ENCODE measurements at places on chromosomes 4 and X. TPM values are rescaled to one million over a fixed set of nuclear protein-coding genes. Genes with fewer than 3 reads are reported as not detected.

- no peak for DNase-seq
- H3K4me1 ChIP-seq = no peaks in the 10 kb centered on the region
- no peak overlapping the region for H3K27ac ChIP-seq
- H3K27me3 ChIP-seq = peaks cover 19% of the 10 kb centered on the region
- H3K4me3 ChIP-seq = no peak overlapping the region
Observed at GRCh38 chr4:11669156-11669555, 240.5 kb upstream of the HS3ST1 start.

- no peaks in the 10 kb centered on the region for H3K4me1 ChIP-seq
- no peak for DNase-seq
- no peak overlapping the region for H3K4me3 ChIP-seq
- no peak overlapping the region for H3K27ac ChIP-seq
Observed at GRCh38 chrX:413322-414201, 26.9 kb upstream of the PPP2R3B start.

DNA sequence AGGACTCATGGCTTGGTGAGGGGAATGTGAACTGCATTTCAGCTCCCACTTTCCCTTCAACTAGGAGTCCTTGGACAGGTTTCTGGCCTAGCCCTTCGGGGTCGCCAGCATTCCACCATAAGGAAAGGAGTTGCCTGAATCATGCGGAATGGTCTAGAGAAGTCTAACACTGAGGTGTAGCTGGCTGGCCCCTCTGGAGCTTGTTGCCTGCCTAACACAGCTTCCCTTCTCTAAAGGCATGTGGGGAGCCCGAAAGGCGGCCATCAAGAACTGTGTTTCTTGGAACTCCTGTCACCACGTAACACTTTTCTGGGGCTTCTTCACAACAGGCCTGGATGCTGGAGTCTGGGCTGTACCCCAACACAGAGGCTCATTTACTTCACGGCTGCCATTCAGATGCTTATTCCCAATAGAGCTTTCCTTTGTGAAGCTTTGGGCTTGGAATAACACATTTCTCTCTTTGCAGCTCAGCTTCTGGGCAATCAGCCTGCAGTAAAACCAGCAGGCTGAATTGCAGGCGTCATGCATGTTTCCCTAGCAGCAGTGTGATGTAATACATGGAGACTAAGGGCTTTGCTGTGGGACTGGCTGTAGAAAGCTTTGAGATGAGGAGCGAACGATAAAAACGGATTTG is 5.4 kb downstream of the GABRQ start:
- H3K36me3 ChIP-seq = no peaks in the 10 kb centered on the region
- H3K27ac ChIP-seq = no peak overlapping the region
- no peaks in the 10 kb centered on the region for H3K4me1 ChIP-seq
- no peak overlapping the region for H3K4me3 ChIP-seq
- DNase-seq = no peak

GRCh38 chr4:109157696-109158095 is 144.8 kb downstream of the COL25A1 start:
- H3K27me3 ChIP-seq = no peaks in the 10 kb centered on the region
- H3K4me1 ChIP-seq = no peaks in the 10 kb centered on the region
- DNase-seq = no peak
- H3K4me3 ChIP-seq = no peak overlapping the region
- no peak overlapping the region for H3K27ac ChIP-seq
- no peaks in the 10 kb centered on the region for H3K36me3 ChIP-seq

- peak; percentile 6 for DNase-seq
- peak overlapping the region; percentile 76 for H3K4me3 ChIP-seq
- H3K27me3 ChIP-seq = peaks cover 50% of the 10 kb centered on the region
- H3K27ac ChIP-seq = no peak overlapping the region
Observed at GRCh38 chr4:186104890-186105646, 564 bp downstream of the FAM149A start.

DNA sequence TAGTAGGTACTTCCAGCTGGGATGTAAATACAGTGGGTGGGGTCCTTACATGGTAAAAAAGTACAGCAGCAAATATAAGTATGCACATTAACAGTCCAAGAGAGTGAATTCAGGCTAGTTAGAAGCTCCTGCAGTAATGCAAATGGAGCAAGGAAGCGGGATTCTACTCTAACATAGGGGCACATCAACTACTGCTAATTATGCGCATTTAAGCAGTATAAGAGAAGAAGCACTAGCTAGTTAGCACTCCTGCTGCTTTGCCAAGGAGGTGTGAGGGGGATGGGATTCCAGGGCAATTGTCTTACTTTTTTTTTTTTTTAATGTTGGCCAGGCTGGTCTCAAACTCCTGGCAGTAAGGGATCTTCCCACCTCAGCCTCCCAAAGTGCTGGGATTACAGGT is 284.1 kb downstream of the CHIC1 start:
- H3K4me1 ChIP-seq = peaks cover 41% of the 10 kb centered on the region
- no peak overlapping the region for H3K27ac ChIP-seq
- DNase-seq = no peak
- H3K36me3 ChIP-seq = peaks cover 25% of the 10 kb centered on the region
- no peak overlapping the region for H3K4me3 ChIP-seq
- no peaks in the 10 kb centered on the region for H3K27me3 ChIP-seq

- DNase-seq = no peak
- no peak overlapping the region for H3K27ac ChIP-seq
- no peaks in the 10 kb centered on the region for H3K27me3 ChIP-seq
- no peaks in the 10 kb centered on the region for H3K4me1 ChIP-seq
- H3K4me3 ChIP-seq = no peak overlapping the region
Observed at GRCh38 chr4:144399927-144400326, 246.0 kb upstream of the HHIP start.

DNA sequence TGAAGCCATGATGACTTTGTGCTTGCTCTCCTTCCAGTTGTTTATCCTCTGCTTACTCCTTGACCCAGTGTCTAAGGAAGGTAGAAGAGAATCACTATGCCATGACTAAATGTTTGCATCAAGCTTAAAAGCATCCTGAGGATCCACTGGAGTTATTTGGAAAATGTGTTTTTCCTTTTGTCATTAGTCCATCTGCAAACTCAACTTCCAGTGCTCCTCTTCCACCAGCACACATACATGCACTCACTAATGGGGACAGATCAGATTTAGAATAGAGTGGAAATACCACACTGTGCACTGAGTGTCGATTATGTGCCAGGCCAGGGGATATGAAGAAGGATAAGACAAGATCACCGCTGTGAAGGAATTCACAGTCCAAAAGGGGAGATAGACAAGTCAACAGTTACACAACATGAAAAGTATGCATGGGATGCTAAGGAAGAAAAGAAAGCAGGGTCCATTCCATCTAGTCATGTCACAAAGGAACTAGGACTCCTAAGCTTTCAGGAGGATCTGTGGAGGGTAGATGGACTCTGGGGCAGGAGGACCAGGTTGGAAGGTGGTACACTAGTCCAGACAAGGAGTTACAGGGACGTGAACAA is 1.9 kb downstream of the OCIAD2 start:
- H3K4me1 ChIP-seq = peaks cover 72% of the 10 kb centered on the region
- no peaks in the 10 kb centered on the region for H3K27me3 ChIP-seq
- H3K27ac ChIP-seq = no peak overlapping the region
- H3K4me3 ChIP-seq = peak overlapping the region; percentile 38

GRCh38 chr4:153228512-153229140 is 24.4 kb downstream of the TRIM2 start:
- no peak overlapping the region for H3K4me3 ChIP-seq
- H3K27me3 ChIP-seq = peaks cover 42% of the 10 kb centered on the region
- H3K36me3 ChIP-seq = peaks cover 2% of the 10 kb centered on the region

GRCh38 chrX:119325456-119325855 is 73.7 kb upstream of the SLC25A43 start:
- H3K36me3 ChIP-seq = no peaks in the 10 kb centered on the region
- no peak overlapping the region for H3K4me3 ChIP-seq

- H3K27ac ChIP-seq = no peak overlapping the region
- no peak for DNase-seq
- H3K36me3 ChIP-seq = peaks cover 1% of the 10 kb centered on the region
- H3K4me3 ChIP-seq = no peak overlapping the region
- H3K4me1 ChIP-seq = no peaks in the 10 kb centered on the region
- no peaks in the 10 kb centered on the region for H3K27me3 ChIP-seq
Observed at GRCh38 chr4:180456928-180457327, 1786.3 kb upstream of the TENM3 start.

DNA sequence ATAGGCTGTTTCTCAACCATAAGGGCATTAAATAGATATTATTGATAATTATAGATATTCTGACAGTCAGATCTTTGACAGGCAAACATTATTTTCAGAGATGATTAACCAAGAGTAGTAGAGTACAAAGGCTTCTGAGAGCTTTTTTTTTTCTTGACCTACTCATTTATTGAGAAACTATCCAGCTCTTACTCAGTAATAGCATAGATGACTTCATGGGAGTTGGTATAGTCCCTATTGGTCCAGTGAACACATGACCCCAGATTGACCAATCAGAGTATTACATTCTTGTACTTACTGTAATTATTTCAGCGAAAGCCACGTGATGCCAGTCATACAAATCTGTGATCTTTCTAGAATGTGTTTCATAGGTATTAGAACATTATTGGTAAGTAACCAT is 508.7 kb downstream of the FSTL5 start:
- H3K27ac ChIP-seq = no peak overlapping the region
- H3K27me3 ChIP-seq = no peaks in the 10 kb centered on the region
- no peak for DNase-seq
- no peaks in the 10 kb centered on the region for H3K36me3 ChIP-seq
- no peaks in the 10 kb centered on the region for H3K4me1 ChIP-seq

- no peak overlapping the region for H3K27ac ChIP-seq
- H3K4me1 ChIP-seq = no peaks in the 10 kb centered on the region
- no peak overlapping the region for H3K4me3 ChIP-seq
- DNase-seq = no peak
Observed at GRCh38 chrX:134580907-134581306, 77.4 kb downstream of the PLAC1 start.

DNA sequence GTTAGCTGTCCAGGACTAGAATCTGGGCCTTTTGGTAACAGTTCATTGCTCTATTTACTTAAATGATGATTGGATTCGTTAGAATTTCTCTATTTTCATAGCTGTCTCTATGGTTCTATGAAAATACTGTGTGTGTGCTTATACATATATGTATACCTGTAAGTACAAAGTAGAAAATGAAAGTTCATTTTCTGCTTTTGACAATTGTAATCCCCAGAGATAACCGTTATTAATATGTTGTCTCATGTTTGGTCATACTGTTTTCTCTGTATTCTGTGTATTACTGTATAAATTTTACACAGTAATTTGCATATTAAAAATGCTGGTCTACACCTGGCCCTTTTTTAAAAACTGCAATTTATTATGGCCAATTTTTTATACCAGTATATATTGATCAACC is 55.4 kb downstream of the CLCN3 start:
- no peak overlapping the region for H3K4me3 ChIP-seq
- H3K4me1 ChIP-seq = no peaks in the 10 kb centered on the region
- H3K27ac ChIP-seq = no peak overlapping the region
- no peaks in the 10 kb centered on the region for H3K27me3 ChIP-seq

GRCh38 chr4:985123-985830 is 1.6 kb upstream of the IDUA start:
- no peaks in the 10 kb centered on the region for H3K27me3 ChIP-seq
- H3K4me1 ChIP-seq = peaks cover 29% of the 10 kb centered on the region
- DNase-seq = peak; percentile 83
- H3K27ac ChIP-seq = no peak overlapping the region
- H3K4me3 ChIP-seq = peak overlapping the region; percentile 96
- H3K36me3 ChIP-seq = no peaks in the 10 kb centered on the region

DNA sequence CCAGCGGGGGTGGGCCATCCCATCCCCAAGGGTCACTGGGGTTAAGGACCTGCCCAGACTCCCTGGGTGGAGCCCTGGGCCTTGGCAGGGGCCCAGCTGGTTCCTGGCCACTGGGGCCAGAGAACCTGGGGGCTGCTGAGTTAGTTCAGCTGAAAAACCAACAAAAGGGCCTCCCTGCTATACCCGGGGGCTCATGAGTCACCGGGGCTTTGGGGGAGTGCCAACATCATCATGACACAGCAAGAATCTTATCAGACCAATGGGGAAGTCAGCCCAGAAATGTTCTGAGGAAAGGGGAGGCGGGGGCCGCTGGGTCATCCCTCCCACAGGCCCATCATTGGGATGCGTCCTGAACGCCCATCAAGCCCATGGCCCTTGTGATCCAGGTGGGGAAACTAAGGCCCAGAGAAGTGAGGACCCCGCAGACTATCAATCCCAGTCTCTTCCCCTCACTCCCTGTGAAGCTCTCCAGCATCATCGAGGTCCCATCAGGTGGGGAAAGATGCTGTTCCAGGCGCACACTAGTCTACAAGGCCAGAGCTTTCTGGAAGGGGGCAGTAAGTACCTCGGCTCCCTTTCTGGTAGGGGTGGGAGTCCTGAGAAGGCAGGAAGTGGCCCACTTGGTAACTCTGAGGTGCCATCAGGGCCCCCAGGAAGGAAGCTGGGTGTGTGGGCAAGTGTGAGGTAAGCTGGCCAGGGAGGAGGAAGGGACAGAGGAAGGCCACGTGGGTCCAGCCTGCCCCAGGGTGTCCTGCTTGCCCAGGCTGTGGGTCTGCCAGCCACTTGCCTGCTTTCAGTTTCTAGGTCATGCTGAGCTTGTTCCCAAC is 4.5 kb downstream of the G6PD start:
- DNase-seq = peak; percentile 59
- peaks cover 52% of the 10 kb centered on the region for H3K4me1 ChIP-seq
- H3K27me3 ChIP-seq = no peaks in the 10 kb centered on the region
- peak overlapping the region; percentile 79 for H3K4me3 ChIP-seq

DNA sequence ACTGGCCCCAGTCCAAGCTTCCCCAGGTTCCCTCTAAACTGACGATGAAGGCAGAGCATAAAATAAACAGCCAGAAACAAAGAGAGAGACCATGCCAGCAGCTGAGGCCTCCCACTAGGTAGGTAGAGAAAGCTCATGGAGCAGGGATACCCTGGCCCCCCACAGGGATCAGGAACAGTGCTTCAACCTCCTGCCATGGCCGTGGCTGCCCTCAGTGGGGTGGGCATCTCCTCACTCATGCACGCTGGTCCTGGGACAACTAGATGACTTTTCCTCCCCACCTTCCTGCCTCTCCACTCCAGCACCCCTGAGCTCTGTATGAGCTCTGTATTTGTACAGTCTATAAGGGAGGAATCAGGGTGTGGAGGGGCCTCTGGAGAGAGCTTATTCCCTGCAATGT is 117.7 kb upstream of the PSAPL1 start:
- H3K4me3 ChIP-seq = no peak overlapping the region
- no peaks in the 10 kb centered on the region for H3K4me1 ChIP-seq
- DNase-seq = no peak
- peaks cover 6% of the 10 kb centered on the region for H3K36me3 ChIP-seq
- H3K27ac ChIP-seq = no peak overlapping the region

MAGEA2 gene
- not detected for total RNA-seq

RTL9 gene
- total RNA-seq = 0.07 TPM

MGARP gene
- total RNA-seq = not detected

HSFX2 gene
- total RNA-seq = 0.39 TPM

SORBS2 gene
- not detected for total RNA-seq

All from activated T-cell treated with anti-CD3 and anti-CD28 coated beads, Interleukin-2, amount 50 U/mL, for 72 hours (primary cell).